ENCODE measurements at places on chromosomes 16 and 17.

DNA sequence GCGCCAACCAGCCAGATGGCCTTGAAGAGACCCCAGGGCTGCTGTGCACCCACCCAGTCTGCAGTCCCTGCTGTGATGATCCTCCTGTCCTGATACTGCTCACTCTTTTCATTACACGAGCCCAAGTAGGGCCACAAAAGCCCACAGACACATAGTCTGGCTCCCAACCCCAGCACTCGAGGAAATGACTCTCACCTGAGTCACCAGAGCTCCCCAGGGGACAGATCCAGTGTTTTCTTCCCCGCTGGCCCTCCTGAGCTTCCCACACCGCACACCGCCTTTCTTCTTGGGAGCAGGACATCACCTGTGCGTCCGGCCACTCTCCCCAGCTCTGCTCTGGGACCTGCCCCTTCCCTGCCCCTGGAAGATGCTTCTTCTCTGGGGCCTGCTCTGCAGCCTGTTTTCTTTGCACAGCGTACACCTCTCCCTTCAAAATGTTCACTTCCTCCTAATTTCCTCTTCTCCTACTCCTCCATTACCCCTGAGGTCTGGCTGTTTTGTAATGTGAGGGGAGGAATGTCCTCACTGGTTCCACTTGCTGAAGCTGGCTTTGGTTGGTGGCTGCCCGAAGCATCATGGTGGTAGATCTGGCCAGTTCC is 2.0 kb upstream of the SCN4A start:
- H3K36me3 ChIP-seq, result no peaks in the 10 kb centered on the region
- no peak overlapping the region for H3K27ac ChIP-seq
- no peaks in the 10 kb centered on the region for H3K4me1 ChIP-seq
- no peak for DNase-seq
- no peak overlapping the region for H3K4me3 ChIP-seq

DNA sequence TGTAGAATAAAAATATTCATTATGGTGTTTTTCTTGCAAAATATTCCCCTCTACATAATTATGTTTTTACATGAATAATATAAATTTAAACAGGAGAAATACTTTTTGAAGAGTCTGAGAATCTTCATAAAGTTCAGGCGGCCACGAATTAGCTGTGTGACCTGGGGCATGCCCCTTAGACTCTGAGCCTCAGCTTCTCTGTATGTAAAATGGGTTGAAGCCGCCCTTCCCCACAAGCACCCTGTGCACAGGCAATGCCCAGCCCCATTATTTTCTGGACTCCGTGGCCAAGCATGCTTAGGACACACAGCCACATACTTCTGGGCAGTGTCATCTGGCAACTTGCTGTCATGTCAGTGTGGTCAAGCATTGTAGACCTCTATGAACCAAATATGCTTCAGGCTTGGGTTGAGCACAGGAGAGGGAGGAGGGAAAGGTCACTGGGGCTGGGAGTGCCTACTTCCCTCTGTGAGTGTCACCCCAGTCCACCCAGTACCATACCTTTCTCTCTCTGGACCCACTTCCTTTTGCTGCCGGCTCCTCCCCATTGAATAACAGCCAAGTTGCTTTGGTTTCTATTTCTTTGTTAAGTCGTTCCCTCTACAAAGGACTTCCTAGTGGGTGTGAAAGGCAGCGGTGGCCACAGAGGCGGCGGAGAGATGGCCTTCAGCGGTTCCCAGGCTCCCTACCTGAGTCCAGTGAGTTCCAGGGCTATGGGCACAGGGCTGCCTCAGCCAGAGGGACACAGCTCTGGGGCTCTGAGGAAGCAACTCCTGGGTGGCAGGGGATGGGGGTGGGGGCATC is at the start of gene LGALS9:
Gene LGALS9, plus strand, starts transcription at position 582 of the 804 bp plus-strand sequence. Its CDS starts 78 bp downstream, at position 660.
- H3K4me1 ChIP-seq, result peaks cover 50% of the 10 kb centered on the region
- peak; percentile 76 for DNase-seq
- H3K4me3 ChIP-seq, result peak within 1 kb of the TSS; percentile 60

- no peaks in the 10 kb centered on the region for H3K4me1 ChIP-seq
- H3K36me3 ChIP-seq, result no peaks in the 10 kb centered on the region
- H3K4me3 ChIP-seq, result peak overlapping the region; percentile 63
- no peaks in the 10 kb centered on the region for H3K27me3 ChIP-seq
- no peak for DNase-seq
Measured at GRCh38 chr16:79601092-79601930, 774 bp upstream of the MAF start.

DNA sequence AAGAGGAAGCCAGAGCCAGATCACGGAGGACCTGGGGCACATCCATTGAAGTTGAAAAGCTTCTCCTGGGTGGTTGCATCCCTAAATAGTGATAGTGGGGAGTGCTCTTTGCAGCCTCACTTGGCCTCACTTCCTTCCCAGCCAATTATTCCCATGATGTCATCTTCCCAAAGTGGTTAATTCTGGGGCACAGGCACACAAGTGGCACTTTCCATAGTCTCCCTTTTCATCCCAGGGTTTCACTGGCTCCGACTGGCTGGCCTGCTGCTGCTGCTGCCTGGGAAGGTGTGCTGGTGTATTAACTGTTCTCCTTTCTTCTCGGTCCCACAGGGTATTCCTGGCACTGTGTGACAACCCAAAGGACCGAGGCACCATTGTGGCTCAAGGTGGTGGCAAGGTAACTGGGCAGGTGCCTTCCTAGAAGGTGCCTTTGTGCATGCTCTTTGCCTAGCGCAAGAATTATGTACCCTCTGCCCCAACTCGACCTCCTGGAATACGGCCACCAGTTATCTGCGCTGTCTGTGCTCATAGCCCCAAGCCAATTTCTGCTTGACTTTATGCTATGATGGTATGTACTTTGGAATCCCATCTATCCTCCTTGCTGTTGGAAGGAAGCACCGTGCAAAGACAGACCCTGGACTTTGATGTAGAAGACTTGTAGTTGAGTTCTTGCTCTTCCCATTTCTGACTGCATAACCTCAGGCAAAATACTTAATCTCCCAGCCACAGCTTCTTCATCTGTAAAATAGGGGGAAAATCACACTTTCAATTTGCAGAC is 18.4 kb downstream of the SLC35G3 start:
- no peaks in the 10 kb centered on the region for H3K27me3 ChIP-seq
- no peaks in the 10 kb centered on the region for H3K4me1 ChIP-seq
- no peak for DNase-seq
- no peak overlapping the region for H3K4me3 ChIP-seq
- no peaks in the 10 kb centered on the region for H3K36me3 ChIP-seq

DNA sequence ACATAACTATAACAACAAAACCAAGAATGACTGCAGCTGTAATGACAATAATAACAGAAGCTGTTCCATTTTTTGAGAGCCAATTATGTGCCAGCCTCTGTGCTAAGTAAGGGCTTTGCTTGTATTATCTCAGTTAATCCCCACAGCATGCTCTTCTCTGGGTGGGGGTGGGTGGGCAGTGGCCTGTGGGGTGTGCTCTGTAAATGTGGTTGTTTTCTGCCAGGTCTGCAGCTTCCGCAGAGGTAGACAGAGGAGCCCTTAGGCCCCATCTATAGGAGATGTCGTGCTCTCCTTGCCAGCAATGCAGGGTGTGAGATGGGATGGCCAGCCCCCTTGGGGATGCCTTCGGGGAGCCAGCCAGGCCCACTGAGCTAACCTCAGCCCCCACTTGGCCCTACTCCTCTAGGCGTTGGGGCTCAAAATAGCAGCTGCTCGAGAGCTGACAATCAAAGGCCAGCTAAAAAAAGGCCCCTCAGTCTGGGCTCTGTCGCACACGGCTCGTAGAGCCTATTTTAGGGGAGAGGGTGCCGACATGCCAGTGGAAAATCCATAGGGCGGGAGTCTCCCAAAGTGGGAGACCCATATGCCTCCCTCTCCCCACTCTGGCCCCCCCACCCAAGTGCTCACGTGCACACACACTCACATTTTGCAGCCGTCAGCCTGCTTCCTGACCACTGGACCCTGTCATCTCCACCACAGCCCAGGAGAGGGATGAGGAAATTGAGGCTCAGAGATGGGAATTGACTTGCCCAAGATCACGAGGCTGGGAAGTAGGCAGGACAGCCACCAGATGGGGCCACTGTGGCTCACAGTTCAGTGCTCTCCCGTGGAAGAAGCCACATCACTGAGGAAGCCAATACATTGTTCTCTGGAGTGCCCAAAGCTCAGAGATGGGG is 15.8 kb downstream of the CDH16 start:
- no peak for DNase-seq
- H3K27ac ChIP-seq, result no peak overlapping the region
- H3K4me3 ChIP-seq, result no peak overlapping the region
- H3K27me3 ChIP-seq, result no peaks in the 10 kb centered on the region
- H3K4me1 ChIP-seq, result peaks cover 11% of the 10 kb centered on the region
- no peaks in the 10 kb centered on the region for H3K36me3 ChIP-seq

GRCh38 chr17:45820052-45820780 is 24.5 kb upstream of the SPPL2C start:
- DNase-seq, result no peak
- H3K36me3 ChIP-seq, result no peaks in the 10 kb centered on the region
- H3K27me3 ChIP-seq, result no peaks in the 10 kb centered on the region
- H3K4me1 ChIP-seq, result no peaks in the 10 kb centered on the region

DNA sequence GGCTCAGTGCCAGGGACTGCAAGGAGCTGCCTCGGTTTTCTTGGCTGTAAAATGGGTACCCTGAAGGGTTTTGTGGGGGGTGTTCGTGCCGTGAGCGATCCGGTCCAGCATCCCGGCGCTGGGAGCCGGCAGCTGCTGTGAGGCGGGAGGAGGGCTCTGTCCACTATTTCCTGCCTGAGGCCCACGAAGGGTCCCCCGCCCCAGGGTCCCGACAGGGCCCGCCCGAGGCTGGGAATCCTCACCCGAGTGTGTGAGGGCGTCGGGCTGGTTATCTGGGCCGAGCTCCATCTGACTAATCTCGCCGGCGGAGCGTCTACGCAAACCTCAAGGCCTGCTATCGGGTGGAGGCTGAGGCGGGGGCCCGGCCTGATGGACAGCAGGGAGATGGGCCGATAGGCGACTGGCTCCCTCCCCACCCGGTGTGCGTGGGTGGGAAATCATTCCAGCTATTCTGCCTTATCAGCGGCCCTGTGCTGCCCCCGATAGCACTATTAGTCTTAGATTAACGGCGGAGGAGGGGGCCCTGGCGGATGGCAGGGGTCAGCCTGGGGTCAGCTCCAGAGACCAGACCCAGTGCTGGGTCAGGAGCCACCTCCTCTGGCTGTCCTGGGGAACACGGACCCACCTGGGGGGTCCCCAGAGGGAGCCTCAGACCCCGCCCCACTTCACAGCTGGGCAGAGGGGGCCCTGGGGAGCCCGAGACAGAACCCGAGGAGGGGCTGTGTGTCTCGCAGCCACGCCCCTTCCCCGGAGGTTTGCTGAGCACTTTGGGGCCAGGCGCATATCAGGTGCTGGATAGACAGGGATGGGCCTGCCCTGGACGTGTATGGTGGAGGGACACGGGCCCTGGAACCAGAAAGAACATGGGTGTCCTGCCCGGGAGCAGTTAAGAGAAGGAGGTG is 44.7 kb downstream of the ZFPM1 start:
- no peak overlapping the region for H3K4me3 ChIP-seq
- H3K27me3 ChIP-seq, result no peaks in the 10 kb centered on the region
- no peaks in the 10 kb centered on the region for H3K4me1 ChIP-seq
- no peak overlapping the region for H3K27ac ChIP-seq
- no peaks in the 10 kb centered on the region for H3K36me3 ChIP-seq

DNA sequence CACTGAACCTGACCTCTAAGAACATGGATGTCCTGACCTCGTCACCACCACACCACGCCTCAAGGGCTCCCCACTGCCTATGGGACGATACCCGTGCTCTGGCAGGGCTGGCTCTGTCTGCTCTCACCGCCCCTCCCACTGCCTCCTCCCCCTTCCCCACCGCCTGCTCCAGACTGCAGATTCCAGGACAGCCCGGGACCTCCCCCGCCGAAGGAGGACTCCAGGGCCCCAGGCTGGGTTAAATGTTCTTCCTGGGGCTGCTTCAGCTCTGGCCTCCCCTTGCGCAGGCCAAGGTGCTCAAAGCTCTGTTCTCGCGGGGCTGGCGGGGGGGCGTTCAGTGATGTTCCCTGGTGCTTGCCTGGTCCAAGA is 3.1 kb downstream of the NPW start:
- H3K4me3 ChIP-seq, result peak overlapping the region; percentile 13
- no peak for DNase-seq
- peaks cover 4% of the 10 kb centered on the region for H3K4me1 ChIP-seq
- peak overlapping the region; percentile 4 for H3K27ac ChIP-seq

DNA sequence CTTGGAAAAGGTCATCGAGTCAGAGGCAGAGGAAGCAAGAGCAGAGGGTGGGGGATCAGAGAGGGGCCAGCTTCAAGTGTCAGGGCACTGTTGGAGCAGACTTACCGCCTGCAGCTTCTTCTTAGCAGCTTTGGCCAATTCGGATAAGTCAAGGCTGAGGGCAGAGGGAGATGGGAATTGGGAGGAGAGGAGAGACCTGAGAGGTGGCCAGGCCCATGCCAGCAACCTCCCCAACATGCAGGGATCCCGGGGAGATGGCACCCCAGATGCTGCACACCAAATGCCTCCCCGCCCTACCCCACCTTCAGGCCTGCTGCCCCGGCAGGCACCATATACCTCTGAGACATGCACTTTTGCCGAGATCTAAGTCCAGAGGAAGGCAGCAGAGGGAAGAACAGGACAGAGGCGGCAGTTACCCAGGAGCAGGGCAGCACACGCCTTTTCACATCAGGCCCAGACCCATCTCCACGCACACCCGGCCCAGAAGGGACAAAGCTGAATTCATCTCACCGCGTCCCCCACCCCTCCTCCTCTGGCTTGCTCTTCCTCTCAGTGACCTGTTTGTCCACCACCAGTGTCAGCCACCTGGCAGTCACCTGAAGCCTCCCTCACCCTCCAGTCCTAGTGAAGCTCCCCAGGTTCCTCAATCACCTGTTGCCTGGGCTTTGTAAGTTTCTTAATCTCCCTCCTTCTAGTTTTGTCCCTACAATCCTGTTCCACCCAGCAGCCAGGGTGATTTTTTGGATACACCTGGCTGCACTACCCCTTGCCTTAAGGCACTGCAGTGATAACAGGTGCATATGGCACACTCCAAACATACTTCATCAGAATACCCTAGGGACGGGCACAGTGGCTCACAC is 10.4 kb downstream of the TP53I13 start:
- peaks cover 3% of the 10 kb centered on the region for H3K4me1 ChIP-seq
- no peak for DNase-seq
- H3K27ac ChIP-seq, result no peak overlapping the region
- H3K27me3 ChIP-seq, result no peaks in the 10 kb centered on the region
- no peak overlapping the region for H3K4me3 ChIP-seq
- H3K36me3 ChIP-seq, result no peaks in the 10 kb centered on the region

DNA sequence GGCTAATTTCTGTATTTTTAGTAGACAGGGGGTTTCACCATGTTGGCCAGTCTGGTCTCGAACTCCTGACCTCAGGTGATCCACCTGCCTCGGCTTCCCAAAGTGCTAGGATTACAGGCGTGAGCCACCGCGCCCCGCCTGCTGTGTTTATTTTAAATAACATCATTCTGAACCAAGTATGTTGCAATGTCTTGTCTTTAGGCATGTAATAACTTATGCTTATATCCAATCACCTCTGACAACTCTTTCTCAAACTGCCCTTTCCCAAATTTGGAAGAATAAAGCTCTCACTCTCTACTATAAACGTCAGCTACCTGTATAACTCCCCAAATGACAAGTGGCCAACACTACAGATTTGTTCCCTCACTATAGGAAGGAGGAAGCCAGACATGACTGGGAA is 103.1 kb upstream of the FA2H start:
- no peaks in the 10 kb centered on the region for H3K36me3 ChIP-seq
- H3K27me3 ChIP-seq, result no peaks in the 10 kb centered on the region
- DNase-seq, result no peak
- H3K4me3 ChIP-seq, result no peak overlapping the region
- H3K4me1 ChIP-seq, result no peaks in the 10 kb centered on the region
- no peak overlapping the region for H3K27ac ChIP-seq

All from Peyer's patch (tissue), 4 donors.